ENCODE measurements at places on chromosomes 1 and 21.

GRCh38 chr1:248618878-248619277 is 16.0 kb downstream of the OR2T11 start:
- DNase-seq, result peak; percentile 67

DNA sequence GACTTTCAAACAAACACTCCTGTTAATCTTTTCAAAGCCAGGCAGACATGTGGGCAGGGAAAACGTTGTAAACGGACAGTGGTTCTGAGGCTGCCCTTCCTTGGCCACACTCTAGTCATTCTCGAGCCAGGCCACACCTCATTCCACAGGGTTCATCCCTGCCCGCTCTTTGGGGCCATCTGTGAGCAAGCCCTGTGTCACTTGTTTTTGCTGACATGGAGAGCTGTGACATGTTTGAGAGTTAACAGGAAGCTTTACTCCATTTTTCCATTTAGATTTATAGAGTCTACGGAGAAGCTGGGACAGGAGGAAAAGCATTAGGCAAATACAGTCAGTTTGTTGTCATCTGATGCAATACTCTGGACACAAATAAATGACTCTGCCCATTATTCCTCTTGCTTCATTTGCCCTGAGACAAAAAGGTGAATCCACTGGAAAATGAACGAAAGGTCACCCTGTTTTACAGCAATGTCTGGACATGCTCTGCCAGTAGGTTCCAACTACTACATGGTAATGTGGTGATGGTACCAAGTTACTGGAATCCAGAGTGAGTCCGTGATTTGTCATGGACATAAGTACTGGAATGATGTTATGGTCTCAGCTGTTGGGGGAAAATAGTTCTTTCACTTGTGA is 126.9 kb downstream of the CLIC6 start:
- peak; percentile 79 for DNase-seq

DNA sequence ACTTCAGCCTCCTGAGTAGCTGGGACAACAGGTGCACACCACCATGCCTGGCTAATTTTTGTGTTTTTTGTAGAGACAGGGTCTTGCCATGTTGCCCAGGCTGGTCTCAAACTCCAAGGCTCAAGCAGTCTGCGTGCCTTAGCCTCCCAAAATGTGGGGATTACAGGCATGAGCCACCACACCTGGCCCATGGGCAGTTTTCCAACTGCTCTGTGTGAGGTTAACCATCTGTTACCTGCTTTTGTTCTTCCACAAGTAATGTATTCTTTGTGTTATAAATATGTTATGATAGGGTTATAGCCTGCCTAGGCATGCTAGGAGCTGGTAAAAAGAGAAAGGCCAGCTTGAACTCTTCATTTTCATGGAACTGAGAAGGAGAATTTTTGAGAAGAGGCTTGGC is 30.7 kb downstream of the TUFT1 start:
- no peak for DNase-seq

- peak; percentile 78 for DNase-seq
Measured at GRCh38 chr1:221335161-221336101, 406.5 kb downstream of the DUSP10 start.

- no peak for DNase-seq
Measured at GRCh38 chr1:153567621-153568366, 2.1 kb upstream of the S100A2 start.

GRCh38 chr21:39136711-39137110 is 46.5 kb downstream of the PSMG1 start:
- peak; percentile 39 for DNase-seq

- no peak for DNase-seq
Measured at GRCh38 chr1:223125766-223126165, 17.3 kb downstream of the TLR5 start.

DNA sequence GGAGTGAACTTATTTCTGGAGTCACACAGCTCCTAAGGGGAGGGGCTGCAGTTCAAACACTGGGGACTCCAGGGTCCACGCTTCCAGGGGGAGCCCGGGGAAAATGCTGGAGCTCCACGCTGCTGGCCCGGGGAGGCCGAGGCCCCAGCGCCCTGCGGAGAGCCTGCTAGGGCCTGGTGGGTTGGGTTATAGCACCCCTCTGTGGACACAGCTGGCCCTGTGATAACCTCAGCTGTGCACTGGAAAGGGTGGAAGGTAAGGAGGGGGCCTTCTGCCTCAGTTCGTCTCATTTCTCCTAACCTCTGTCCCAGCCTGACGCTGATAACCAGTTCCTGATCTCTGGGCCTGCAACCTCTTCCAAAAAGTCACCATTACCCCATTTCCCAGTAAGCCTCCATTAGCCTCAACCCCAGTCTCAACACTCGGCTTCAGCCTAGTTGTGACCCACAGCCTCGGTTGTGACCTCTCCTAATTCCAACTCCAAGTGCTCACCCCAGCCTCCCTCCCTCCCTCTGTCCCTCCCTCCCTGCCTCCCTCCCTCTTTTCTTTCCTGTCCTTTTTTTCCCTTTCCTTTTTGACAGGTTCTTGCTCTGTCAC is 7.1 kb downstream of the NBL1 start:
- peak; percentile 81 for DNase-seq

Data from adipocyte (in vitro differentiated cells).